Endodermal cell (in vitro differentiated cells): ENCODE measurements at places on chromosomes 4 and X. TPM values are rescaled to one million over a fixed set of nuclear protein-coding genes. Genes with fewer than 3 reads are reported as not detected.

DNA sequence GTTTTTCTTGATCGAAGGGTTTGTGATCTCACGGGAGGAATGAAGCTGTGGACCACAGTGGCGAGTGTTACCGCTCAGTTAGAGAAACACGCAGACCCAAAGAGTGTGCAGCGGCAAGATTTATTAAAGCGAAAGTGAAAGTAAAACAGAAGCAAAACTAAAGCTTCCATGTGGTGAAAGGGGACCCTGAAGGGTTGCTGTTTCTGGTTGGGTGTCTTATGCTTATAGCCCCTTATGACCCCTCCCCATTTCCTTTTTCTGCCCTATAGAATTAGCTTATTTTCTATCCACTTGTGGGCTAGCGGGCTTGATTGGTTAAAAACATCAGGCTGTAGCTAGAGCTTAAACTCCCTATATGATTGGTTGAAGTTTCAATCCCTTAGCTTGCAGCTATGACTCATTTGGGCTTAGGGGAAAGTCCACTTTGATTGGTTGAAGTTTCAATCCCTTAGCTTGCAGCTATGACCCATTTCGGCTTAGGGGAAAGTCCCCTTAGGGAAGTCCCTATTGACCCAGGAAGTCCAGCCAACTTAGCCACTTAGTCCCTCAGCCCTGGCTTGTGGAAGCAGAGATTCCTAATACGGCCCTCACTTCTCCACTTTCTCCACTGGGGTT is 171.2 kb upstream of the NWD2 start:
- no peak for DNase-seq

DNA sequence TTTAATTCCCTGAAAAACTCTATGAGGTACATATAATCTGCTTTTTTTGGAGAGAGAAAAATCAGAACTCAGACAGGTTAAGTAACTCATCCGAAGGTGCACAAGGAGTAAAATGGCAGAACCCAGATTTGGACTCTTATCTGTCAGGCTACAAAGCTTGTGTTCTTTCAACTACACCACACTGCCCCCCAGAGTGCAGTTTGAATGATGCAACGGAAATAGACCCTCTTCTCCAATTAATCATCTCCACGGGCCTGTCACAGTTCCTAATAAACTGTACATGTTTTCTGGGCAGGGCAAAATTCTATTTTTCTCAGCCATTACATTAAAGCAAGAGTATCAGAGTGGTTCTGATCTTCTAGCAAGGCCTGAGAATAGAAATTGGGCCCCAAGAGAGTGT is 35.3 kb upstream of the DCX start:
- peak; percentile 80 for DNase-seq

- no peak for DNase-seq
These were observed 68.2 kb downstream of the MAGEA10 start for GRCh38 chrX:152070144-152070543.

- DNase-seq = no peak
These were observed 99.2 kb downstream of the TSPAN7 start for GRCh38 chrX:38660395-38661102.

DNA sequence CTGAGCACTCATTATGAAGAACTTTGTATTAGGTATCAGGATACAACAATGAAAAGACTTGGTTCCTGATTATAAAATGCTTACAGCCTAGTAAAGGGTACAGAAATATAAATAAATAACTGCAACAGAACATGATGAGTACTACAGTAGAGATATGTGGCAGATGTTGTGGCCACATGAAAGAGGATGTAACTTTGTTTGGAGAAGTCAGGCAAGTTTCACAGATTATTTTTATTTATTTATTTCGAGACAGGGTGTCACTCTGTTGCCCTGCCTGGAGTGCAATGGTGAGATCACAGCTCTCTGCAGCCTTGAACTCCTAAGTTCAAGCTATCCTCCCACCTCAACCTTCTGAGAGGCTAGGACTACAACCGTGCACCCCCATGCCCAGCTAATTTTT is 15.8 kb upstream of the UBE2K start:
- no peak for DNase-seq

DNA sequence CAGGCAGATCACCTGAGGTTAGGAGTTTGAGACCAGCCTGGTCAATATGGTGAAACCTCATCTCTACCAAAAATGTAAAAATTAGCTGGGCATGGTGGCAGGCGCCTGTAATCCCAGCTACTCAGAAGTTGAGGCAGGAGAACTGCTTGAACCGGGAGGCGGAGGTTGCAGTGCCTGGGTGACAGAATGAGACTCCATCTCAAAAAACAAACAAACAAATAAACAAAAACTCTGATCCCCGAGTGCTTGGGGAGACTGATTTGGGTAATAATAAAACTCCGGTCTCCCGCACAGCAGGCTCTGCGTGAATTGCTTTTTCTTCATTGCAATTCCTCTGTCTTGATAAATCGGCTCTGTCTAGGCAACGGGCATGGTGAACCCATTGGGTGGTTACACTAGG is 73.4 kb downstream of the HPRT1 start:
- no peak for DNase-seq

DNA sequence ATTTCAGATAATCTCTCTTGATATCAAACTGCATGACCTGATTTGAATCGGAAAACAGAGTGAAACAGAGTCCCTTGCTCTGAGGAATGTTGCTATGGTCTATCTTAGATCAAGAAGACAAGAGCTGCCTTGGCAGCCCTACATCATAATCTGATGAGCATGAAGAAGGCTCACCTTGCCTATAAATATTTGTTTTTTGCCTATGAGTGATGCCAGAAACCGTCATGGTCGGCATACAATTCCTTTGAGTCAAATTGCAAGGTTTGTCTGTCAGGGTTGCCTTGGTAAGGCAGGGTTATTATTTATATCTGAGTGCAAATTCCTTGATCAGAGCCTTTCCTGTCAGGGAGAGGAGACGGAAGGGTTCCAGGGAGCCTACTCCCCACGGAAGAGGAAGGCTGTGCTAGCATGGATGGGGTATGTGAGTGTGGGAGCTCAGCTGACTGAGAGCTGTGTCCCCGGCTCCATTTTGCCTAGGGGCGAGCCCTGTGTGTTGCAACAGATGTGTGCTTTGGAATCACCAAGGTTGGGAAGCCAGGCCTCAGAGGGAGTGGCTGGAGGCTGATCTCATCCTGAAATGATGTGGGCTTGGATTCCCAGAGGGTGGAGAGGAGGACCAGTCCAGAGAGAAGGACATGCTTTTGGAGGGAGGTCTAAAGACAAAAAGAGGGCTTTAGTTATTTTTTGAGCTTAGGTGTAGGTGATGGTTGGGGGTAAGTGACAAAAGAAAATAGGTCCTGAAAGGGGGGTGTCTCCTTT is 43.6 kb downstream of the RTL9 start:
- DNase-seq = no peak

DNA sequence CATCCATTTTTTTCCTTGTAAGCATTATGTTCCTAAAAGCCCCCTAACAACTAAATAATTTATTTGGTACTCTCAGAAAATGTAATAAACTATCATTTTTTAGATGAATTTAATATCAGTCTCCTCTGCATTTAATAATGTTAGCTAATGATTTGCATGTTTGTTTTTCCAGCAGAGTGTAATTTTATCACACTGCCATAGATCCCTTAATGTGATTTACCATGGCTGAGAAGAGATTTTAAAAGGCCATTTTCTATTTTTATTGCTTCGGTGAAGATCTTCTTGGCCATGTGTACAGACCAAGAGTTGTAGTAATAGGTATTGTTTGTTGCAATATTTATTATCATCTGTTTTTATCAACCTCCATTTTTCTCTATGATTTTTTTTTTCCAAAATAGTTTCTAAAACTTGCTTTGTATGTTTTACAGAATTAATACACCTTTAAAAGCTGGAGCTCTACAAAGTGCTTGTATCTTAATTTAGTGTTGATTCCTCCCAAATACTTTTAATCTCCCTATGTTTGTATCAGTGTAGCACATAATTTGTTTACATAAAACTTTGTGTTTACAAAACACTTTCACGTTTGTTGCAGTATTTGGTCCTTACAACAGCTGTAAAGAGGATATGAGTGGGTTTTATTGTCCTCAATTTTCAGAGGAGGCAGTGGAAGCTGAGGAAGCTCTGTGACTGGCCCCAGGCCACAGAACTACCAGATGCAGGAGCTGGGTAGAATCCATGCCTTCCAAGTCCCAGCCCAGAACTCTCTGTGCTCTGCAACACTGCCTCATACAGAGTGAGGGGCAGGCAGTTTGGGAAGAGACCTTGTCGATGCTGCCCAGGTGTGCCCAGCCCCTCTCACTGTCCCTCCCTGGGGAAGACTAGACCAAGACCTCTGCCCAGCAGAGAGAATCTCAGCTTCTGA is 58.1 kb downstream of the FAM114A1 start:
- DNase-seq = no peak

GRCh38 chr4:24121395-24122175 is 231.7 kb upstream of the PPARGC1A start:
- DNase-seq = peak; percentile 58

- DNase-seq = no peak
These were observed 50.0 kb downstream of the IGSF1 start for GRCh38 chrX:131239057-131239456.

DNA sequence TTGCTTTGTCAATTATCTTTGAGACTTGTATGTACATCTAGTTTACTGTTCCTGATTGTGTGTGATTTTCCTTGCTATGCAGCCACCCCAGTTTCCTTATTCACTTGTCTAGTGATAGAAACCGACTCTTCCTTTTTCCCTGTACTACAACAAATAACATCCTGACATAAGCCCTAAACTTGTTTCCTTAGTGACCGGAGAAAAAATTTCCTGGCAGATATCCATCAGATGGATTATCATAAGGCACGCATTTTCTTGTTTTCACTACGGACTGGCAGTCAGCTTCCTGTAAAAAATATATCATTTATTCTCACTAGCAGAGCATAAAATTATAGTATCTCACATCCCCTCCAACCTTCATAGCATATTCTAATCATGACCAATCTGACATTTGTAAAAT is 410.7 kb downstream of the CENPC start:
- no peak for DNase-seq

- no peak for DNase-seq
These were observed 47.0 kb downstream of the BEND2 start for GRCh38 chrX:18173494-18174180.

GRCh38 chrX:56803850-56804681 is 75.0 kb downstream of the NBDY start:
- peak; percentile 29 for DNase-seq

- peak; percentile 63 for DNase-seq
These were observed 182.4 kb upstream of the MBNL3 start for GRCh38 chrX:132671229-132671641.

DNA sequence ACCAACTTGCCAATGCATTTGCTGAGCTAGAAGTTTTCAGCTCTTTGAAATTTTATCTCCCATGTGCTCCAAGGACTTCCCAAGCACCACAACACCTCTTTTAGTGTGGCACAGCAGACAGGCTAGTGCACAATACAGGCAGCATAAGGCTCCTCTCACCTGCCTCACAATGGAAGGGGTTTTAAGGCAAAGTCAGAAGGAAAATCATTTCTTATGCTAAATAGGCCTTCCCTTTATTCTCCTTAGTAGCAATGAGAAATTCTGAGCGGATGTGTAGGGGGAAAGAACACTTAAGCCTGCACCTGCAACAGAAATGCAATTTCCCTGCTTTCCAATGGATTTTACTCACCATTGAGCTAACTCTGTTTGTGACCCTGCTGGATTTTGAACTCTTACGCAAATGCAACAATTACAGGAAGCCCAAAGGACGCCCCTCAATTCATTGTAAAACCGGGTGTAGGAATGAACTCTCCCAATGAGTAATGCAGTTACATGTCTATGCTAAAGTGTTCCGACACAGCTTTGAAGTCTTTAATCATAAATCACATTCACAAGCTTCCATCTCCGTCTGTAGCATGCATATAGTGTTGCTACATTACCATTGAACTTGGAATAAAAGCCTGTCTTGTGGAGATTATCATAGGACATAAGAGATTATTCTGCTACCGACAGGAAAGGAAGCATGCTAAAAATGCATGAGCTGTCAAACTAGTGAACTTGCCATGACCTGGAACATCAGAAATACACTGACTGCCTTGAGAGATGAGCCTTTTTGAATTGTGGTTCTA is 1084.9 kb downstream of the RPA4 start:
- DNase-seq = no peak

DNA sequence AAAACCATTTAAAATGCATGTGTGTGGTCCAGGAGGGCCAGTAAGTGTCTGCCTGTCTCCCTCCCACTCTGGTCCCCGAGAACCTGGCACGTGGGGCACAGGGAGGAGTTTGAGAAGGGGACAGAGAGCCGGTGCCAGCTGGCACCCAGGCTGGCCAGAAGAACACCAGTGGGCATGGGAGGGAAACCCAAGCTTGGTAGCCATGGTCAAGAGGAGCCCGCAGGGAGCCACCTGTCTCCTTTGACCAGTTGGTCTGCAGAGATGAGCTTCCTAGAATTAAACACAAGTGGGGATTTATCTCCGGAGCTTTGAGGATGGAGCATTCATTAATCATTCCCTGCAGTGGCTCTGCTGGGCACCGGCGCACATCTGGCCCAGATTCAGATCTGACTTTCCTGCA is 41.6 kb downstream of the HMX1 start:
- no peak for DNase-seq

- no peak for DNase-seq
These were observed 34.9 kb upstream of the SH3RF1 start for GRCh38 chr4:169305651-169306050.

- DNase-seq = no peak
These were observed 162.1 kb downstream of the SMIM20 start for GRCh38 chr4:26076000-26076587.

DNA sequence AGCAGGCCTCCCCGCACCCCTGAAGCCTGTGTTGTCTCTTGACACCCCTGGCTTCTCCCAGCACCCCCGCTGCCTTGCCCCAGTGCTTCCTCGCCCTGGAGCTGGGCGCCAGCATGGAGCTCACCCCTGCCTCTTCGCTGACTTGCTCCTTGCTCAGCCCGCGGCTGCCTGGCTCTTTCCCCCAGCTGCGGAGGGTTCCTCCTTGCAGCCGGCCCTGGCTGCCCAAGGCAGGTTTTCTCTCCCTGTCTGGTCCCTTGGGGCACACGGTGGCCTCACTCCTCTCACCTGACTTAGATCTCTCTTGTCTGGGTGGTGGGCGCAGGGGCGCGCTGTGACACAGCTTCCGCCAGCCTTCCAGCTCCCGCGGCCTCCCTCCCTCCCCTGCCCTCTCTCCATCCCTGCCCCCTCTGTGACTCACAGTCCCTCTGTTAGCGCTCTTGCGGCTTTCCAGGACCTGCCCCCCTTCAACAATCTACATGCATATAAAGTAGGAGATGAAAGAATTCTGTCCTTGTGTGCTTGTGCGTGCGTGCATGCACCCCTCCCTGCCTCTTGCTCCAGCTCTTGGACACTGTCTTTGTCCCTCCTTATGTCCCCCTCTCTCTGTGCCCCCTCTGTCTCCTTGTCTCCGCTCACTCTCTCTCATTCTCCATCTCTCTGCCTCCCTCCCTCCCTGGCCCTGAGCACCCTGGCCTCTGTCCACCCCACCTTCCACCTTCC is 2.2 kb downstream of the PLXNB3 start:
- DNase-seq = peak; percentile 65

UGT8 gene
- 4.4 and 4.8 TPM in 2 replicates for total RNA-seq

PRKG2 gene
- total RNA-seq = 0.92 to 1.3 TPM (median 1.1 TPM) in 3 replicates

NPFFR2 gene
- total RNA-seq = 0.25 to 0.29 TPM in 2 of 3 replicates, not detected in the other

FRMPD4 gene
- 0.70 and 0.81 TPM in 2 replicates for total RNA-seq

DKC1 gene
- total RNA-seq = 43.5 to 66.5 TPM (median 64.6 TPM) in 3 replicates

SPARCL1 gene
- total RNA-seq = 0.18 and 0.26 TPM in 2 replicates

PLXNB3 gene
- total RNA-seq = 0.29 and 1.1 TPM in 2 replicates

MTNR1A gene
- 0.59 to 0.75 TPM (median 0.62 TPM) in 3 replicates for total RNA-seq
